ENCODE measurements at places on chromosomes 7 and 10. TPM values are rescaled to one million over a fixed set of nuclear protein-coding genes. Genes with fewer than 3 reads are reported as not detected.

- no peak for DNase-seq
- H3K27ac ChIP-seq, result no peak overlapping the region
- peaks cover 40% of the 10 kb centered on the region for H3K36me3 ChIP-seq
- H3K4me3 ChIP-seq, result no peak overlapping the region
- no peaks in the 10 kb centered on the region for H3K27me3 ChIP-seq
Observed at GRCh38 chr7:129010075-129010474, 44.8 kb downstream of the TNPO3 start.

DNA sequence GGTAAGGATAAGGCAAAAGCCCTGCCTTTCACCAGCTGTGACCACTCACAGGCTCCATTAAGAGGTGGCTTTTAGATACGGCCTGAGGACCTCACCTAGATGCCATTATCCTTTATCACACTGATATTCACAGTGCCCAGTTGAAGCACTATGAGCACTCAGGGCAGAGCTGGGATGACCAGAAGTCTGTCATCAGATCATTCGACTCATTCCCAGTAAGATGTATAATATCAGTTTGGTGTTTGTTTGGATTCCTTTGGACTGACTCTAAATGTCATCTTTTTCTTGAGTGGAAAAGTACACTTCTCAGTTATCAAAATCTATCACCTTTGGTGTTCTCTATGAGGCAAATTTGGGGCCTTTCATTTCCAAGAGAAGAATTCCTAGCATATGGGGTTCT, 18.7 kb downstream of the CCDC136 start:
- no peaks in the 10 kb centered on the region for H3K4me1 ChIP-seq
- peaks cover 2% of the 10 kb centered on the region for H3K36me3 ChIP-seq
- no peaks in the 10 kb centered on the region for H3K27me3 ChIP-seq
- H3K4me3 ChIP-seq, result no peak overlapping the region
- H3K27ac ChIP-seq, result no peak overlapping the region

DNA sequence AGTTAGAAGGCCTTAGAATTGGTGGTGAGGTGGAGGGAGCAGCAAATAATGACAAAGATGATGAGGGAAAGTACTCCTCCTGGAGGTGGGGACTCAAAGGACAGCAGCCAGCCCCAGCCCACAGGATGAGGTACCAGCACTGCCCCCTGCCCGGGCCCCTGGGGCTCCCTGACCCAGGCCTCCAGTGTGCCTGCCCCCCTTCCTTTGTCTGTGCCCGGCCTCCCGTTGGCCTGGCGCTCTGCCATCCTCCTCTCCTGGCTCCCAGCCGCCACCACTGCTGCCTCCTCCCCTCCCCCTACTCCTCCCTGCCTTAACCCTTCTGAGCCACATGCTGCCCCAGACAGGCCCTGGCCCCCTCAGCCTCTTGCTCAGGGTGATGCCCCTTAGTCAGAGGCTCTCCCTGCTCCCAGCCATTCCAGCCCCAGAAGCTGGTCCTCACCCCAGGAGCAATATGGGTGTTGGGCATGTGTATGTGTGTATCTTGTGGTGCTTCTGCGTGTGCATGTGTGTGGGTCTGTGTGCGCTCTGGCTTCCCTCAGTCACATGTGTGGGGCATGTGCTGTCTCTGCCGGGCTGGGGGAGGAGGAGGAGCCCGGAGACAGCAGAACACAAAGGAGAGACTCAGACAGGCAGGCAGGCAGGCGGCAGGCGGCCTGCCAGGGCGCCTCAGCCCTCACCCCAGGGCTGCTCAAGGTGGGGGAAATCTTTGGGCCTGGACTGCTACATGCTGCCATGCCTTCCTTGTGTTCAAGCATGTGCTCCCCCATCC, 2.6 kb downstream of the LDB1 start:
- DNase-seq, result peak; percentile 83
- H3K4me1 ChIP-seq, result peaks cover 79% of the 10 kb centered on the region
- H3K4me3 ChIP-seq, result no peak overlapping the region
- no peaks in the 10 kb centered on the region for H3K36me3 ChIP-seq

- no peak overlapping the region for H3K27ac ChIP-seq
- no peaks in the 10 kb centered on the region for H3K4me1 ChIP-seq
- H3K4me3 ChIP-seq, result no peak overlapping the region
- H3K27me3 ChIP-seq, result no peaks in the 10 kb centered on the region
Observed at GRCh38 chr10:94232711-94233383, 129.9 kb downstream of the NOC3L start.

- no peaks in the 10 kb centered on the region for H3K27me3 ChIP-seq
- no peak overlapping the region for H3K27ac ChIP-seq
- no peak overlapping the region for H3K4me3 ChIP-seq
- peaks cover 19% of the 10 kb centered on the region for H3K4me1 ChIP-seq
- H3K36me3 ChIP-seq, result no peaks in the 10 kb centered on the region
- DNase-seq, result peak; percentile 71
Observed at GRCh38 chr10:100341953-100342626, 4.9 kb upstream of the SCD start.

Gene MMP21
- total RNA-seq, result 0.85 TPM

Gene CFAP46
- total RNA-seq, result 0.35 TPM

Gene NKX2-3
- total RNA-seq, result not detected

Gene INSYN2A
- not detected for total RNA-seq
